ENCODE measurements at places on chromosomes 5 and 9.

DNA sequence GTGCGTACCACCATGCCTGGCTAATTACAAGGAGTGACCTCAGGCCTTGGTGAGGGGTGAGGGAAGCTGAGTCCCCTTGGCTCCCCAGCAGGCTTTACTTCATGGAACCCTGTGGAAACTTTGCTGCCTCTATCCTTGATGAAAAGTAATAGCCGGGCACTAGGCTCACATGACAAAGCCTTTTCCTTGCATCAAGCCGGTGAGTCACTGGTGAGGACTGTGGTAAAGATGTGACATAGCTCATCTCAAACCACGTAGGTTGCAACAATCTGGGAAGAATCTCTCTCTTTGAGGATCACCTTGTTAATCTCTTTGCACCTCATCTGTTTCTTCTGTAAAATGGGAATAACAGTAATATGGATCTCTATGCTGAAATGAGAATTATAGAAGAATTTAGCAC lies 116.3 kb upstream of the SLC25A48 start:
- DNase-seq = no peak

- no peak for DNase-seq
Measured at GRCh38 chr9:128293091-128293490, 17.0 kb downstream of the SWI5 start.

GRCh38 chr5:68066277-68066955 lies 149.1 kb upstream of the PIK3R1 start:
- no peak for DNase-seq

- DNase-seq = no peak
Measured at GRCh38 chr5:143874312-143874711, 62.4 kb downstream of the HMHB1 start.

- DNase-seq = no peak
Measured at GRCh38 chr5:3099954-3100353, 348.5 kb upstream of the IRX2 start.

GRCh38 chr5:175470781-175471180 lies 7.6 kb upstream of the SFXN1 start:
- no peak for DNase-seq

GRCh38 chr5:164651546-164652275 lies 1146.3 kb downstream of the MAT2B start:
- no peak for DNase-seq

DNA sequence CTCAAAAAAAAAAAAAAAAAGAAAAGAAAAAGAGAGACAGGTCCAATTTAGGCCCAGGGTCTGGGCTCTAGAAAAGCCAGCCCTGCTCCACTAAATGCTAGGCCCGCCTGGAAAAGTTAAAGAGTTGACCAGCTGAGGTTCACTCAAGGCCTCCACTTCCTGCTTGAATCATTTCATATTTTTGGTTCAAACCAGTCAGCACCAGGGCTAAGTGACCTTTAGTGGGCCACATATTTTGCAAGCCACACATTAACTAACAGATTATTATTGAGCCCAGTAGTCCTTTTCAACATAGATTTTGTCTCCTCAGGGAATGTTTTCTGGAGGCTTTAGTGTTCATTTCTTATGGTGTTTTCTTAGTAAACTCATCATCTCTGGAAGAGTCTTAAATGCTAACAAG lies 156.6 kb downstream of the TLR4 start:
- DNase-seq = no peak

DNA sequence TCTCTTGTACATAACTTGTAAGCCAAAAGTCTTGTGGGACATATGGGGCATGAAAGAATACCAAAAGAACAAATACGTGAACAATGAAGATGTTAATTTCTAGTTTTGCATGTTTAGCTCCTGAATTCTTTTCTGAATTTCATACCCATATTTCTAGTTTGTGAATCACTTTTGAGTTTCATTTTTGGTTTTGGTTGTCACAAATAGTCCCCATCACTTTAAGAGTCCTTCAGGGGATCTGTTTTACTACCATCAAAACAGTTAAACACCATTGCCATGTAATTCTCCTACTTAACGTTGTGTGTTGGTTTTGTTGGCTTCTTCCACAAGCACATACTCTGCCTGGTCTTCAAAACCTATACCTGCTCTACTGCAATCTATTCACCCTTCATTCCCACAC lies 27.0 kb downstream of the VCAN start:
- DNase-seq = no peak

DNA sequence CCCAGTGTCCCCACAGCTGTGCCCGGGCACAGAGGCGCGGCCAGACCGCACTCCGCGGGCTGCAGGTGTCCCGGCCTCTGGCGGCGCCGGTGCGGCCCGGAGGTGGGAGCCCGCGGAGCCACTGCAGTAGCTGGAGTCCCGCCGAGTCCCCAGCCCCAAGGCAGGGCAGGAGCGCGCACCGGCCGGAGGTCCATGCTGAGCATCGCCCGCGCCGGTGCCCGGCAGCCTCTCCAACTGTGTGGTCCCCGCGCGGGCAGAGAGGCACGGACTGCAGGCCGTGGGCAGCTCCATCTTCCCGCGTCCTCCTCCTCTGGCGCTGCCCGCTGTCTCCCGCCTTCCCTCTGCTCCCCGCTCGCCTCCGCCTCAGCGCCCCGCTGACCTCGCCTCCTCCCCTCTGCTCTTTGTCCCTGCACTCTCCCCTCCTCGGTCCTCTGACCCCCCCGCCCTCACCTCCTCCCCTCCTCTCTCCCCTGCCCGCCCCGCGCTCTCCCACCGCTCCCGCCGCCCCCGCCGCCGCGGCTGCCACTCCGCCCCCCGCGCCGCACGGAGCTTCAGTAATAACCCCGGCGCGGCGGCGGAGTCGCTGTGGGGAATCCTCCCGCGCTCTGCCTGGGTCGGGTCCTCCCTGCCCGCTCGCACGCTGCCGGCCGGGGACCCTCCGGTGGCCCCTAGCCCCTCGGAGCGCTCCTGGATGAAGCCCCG lies at the start of gene ADAMTS16:
Gene ADAMTS16 (plus strand): TSS at position 554 of the 702 bp plus-strand sequence. CDS start 138 bp downstream, at position 692.
- no peak for DNase-seq

DNA sequence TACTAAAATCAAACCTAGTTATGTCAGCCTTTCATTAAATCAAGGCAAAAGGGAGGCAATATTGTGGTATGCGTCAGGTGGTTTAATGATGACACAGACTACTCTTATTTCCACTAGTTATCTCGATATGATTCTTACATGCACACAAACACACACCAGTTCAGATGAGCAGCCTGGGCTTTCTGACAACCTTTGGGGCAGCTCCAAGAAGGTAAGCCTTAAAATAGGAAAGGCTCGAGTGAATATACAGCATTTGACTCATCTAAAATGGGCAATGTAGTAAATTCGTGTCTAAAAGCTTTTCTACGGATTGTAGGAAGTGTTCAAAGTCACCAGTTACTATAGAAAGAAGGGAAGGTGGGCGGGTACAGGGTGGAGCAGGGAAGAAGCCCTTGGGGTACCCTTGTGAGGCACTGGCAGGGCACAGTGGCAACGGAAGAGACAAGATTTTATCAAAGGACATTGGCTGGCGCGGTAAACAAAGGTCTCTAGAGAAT lies 1.9 kb downstream of the ANKH start:
- DNase-seq = peak; percentile 14

- DNase-seq = no peak
Measured at GRCh38 chr5:34653708-34654107, 2.4 kb upstream of the RAI14 start.

DNA sequence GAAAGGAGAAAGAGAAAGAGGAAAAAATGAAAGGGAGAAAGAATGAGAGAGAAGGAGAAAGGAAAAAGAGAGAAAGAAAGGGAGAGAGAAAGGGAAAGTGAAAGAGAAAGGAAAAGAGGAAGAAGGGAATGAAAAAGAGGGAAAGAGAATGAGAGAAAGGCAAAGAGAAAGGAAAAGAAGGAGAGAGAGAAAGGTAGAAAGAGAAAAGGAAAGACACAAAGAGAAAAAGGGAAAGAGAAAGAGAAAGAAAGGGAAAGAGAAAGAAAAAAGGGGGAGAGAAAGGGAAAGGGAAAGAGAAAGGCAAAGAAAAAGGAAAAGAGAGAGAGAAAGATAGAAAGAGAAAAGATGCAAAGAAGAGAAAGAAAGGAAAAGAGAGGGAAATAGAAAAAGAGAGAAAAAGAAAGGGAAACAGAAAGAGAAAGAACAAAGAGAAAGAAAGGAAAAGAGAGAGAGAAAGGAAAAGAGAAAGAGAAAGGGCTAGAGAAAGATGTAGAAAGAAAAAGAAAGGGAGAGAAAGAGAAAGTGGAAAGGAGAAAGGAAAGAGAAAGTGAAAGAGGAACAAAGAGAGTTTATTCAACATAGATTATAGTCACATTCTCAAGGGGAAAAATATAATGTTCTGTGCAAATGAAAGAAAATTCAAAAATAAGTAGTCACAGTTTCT lies 165.2 kb downstream of the TMEM38B start:
- DNase-seq = no peak

GRCh38 chr5:124909734-124910133 lies 163.3 kb upstream of the ZNF608 start:
- DNase-seq = no peak

- DNase-seq = no peak
Measured at GRCh38 chr5:118551031-118551430, 437.3 kb downstream of the DTWD2 start.

- DNase-seq = no peak
Measured at GRCh38 chr9:98533132-98533531, 175.6 kb downstream of the GABBR2 start.

GRCh38 chr9:27530915-27531755 lies 1.5 kb upstream of the MOB3B start:
- no peak for DNase-seq

DNA sequence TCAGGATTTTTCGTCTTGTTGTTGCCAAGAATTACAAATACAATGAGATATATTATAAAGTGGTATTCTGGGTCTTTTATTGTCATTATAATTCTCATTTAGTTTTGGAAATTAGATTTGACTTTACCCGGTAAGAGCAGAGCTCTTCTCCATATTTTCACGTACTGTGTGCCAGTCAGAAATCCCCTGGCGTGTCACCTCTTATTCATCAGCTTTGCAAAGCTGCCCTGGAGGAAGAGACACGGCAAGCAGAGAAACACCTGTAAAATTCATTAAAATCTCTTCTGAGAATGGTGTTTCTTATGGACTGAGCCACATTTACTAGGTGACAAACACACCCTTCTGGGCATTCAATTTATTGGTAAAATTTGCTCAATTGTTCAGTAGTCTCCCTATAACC lies 440.4 kb downstream of the HINT1 start:
- no peak for DNase-seq

GRCh38 chr5:98121036-98121936 lies 652.2 kb upstream of the RGMB start:
- DNase-seq = no peak

DNA sequence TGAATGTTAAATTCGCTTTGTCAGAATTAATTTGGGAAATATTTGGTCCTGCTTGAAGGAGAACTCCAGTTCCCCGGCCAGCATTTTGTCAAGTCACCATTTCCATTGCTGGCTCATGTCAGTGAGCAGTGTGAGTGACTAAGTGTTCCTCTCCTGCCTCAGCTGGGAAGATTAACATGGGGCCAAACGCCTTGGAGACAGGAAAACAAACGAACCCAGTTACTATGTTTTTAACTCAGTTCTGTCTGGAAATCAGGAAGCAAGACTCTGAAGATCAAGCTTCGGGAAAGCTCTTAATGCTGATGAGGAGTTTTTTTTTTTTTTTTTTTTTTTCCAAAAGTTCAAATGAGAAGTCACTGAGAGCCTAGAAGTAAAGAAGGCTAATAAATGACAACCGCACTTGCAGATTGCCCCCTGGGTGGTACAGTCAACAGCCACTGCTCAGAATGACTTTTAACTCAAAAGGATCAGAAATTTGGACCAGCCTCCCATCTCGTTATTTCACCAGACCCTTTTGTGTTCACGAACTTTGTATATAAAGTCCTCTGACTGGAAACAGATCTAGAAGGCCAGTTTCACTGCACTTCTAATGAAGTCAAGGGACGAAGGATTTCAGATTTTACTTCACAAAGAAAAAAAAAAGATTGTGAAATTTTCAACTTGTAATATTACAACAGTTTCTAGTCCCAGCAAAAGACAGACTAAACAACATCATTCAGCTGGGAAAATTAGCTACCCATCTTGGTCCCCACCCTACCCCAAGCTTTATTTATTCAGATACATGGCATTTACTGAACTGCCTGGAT lies 121.3 kb downstream of the LHFPL2 start:
- no peak for DNase-seq

DNA sequence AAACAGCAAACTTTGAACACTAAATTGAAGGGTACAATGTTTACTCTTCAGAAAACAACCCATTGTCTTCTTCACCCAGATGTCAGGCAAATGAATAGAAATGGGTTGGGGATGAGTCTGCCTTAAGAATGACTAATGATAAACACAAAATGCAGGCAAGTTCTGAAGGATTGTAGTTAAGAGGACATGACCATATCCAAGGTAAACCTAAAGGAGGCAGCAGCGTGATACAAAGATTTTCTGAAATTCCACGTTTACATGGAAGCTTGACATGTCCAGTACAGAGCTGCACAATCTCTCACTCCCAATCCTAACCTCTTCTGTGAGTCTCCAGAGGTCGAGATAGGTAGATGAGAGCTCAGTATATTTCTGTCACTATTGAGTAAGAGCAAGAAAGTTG lies 1263.2 kb upstream of the CDH6 start:
- no peak for DNase-seq

- no peak for DNase-seq
Measured at GRCh38 chr5:113320273-113320780, 114.5 kb downstream of the TSSK1B start.

DNA sequence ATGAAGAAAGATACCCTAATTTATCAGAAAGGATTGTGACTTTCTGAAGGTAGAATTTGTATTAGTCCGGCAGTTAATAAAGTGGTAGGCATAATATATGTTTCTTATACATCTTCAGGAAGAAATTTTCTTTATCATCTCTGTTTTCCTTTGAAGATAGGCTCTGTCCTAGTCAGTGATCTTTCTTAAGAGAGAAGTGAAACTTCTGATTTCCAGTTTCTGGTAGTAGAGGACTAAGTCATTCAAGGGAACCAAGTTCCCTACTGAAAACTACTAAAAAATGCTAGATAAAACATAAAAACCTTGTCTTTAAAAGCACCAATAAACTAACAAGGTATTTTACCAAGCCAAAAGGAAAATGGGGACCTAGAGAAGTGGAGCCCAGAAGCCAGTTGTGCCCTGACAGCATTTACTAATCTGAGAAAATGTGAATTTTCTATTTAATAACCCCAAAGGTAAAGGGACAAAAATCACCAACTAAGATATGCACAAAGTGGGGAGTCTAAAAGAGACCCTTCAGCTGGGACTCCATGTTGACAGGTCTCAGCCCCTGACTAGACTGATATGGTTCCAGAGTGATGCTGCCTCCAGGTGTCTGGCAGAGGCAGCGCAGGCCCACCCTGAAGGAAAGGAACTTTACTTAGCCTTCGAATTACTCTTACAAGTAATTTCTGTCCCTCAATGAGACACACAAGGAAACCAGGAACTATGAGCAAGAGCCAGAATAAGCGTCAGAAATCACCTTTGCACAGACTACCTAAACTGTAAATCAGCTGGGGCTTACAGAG lies 72.7 kb downstream of the FAM78A start:
- DNase-seq = no peak

DNA sequence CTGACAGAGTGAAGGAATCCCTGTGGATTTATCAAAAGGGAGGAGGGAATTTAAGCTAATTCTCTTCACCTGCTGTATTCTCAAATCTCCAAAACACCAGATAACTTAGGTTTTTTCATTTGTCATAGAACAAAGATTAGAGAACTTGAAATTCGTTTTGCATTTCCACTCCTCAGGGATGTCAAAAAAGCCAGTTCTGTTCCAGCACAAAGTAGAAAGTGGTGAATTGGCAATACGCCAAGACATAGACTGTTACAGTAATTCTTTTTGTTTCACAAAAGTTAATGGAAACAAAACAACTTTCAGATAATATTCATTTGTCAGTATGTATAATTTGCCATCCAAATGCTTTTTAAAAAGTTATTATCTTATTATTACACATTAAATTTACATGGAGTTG lies 15.0 kb downstream of the S1PR3 start:
- no peak for DNase-seq

Measured in activated T-cell treated with anti-CD3 and anti-CD28 coated beads for 48 hours (primary cell).